HFF-Myc (cell line): ENCODE measurements at places on chromosomes 7 and 10.

GRCh38 chr10:65846949-65847348 is 1078.9 kb upstream of the LRRTM3 start:
- no peak for DNase-seq

DNA sequence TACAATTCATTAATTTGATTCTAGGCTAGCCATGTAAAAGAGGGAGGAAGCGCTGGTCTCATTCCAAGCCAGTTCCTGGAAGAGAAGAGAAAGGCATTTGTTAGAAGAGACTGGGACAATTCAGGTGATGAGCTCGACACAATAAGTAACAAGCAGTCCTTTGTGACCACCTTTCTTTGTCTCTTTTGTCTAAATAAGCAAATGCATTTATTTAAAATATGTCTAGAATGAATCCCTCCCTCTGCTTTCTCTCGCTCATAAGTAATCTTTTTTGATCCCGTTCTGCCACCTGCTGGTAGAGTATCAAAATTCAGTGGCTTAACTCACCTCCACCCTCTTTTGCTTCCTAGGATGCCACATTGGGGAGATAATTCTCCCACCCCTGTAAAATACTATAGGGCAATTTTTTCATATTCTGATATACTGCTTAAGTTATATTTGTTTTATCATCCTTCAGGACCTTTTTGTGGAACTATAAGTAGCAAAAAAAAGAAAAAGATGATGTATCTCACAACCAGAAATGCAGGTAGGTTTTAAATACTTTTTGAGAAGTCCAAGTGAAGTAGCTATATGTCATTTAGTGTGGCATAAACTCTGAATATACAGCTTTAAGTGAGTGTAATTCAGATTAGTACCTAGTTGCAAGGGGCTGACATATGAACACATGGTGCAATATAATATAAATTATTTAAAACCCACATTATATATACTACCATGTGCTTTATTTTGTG is 91.5 kb downstream of the GSDME start:
- DNase-seq, result peak; percentile 22

GRCh38 chr7:17502213-17503060 is 204.0 kb downstream of the AHR start:
- no peak for DNase-seq

- DNase-seq, result no peak
Observed at GRCh38 chr10:58996866-58997265, 179.6 kb upstream of the PHYHIPL start.

DNA sequence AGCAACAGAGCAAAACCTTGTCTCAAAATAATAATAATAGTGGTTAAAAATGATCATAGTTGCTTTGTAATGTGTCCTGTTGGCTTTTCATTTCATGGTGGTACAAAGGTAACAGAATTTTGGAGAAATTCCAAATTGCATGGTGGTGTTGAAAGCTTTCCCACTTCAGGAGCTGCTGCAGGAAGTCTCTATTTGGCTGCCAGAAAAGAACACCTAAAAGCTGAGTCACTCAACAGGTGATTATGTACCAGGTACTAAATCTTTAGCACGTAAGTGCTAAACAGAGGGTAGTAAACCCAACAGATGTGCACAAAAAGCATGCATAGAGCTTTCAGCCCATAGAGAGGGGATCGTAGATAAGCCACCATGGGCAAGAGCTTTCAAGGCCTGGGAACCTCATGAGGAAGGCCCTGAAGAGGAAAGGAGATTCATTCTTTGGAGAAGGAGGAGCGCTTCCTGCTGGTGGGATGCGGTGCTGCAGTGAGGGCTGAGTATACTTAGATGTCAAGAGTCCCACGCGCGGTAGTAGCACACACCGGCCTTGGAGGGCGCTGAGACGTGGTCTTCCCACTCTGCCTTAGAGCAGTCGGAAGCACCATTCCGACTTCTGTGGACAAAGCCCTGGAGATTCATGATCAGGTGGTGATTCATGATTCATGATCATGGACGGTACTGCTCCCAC is 118.7 kb downstream of the RALA start:
- no peak for DNase-seq

DNA sequence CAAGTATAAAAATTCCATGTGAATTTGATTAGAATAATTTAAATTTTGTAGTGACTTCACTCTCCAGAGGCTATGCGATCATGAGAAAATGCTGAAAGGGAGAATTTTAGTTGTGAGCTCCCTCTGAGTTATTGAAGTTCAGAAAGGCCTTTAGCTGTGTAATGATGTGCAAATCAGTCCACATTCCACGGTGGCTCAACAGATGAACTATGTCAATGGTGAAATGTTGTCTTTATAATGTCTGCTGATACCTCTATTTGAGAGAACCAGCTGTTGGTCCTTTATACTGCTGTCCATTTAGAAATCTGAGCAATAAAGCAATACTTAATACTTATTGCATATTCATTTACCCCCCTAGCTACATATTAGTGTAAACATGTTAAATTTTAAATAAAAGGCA is 7.1 kb upstream of the ITGB8 start:
- no peak for DNase-seq

DNA sequence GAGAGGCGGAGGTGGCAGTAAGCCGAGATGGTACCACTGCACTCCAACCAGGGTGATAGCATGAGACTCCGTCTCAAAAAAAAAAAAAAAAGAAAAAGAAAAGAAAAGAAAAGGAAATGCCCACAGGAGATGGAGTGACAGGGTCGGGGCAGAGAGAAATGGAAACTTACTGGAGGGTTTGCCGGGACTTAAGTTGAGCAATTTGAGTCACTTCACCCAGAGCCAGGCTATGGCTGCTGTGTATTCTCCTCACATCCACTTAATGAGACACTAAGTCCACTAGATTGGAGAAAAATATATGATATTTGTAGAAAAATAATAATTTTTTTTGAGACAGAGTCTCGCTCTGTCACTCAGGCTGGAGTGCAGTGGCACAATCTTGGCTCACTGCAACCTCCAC is 4.6 kb upstream of the PFKFB3 start:
- DNase-seq, result no peak

GRCh38 chr7:124074007-124074406 is 41.1 kb upstream of the TMEM229A start:
- no peak for DNase-seq

GRCh38 chr7:143435266-143435665 is 8.0 kb upstream of the TAS2R60 start:
- no peak for DNase-seq

GRCh38 chr7:75654855-75655254 is 83.9 kb downstream of the HIP1 start:
- no peak for DNase-seq

GRCh38 chr10:97744405-97745035 is 7.6 kb downstream of the ZFYVE27 start:
- no peak for DNase-seq

DNA sequence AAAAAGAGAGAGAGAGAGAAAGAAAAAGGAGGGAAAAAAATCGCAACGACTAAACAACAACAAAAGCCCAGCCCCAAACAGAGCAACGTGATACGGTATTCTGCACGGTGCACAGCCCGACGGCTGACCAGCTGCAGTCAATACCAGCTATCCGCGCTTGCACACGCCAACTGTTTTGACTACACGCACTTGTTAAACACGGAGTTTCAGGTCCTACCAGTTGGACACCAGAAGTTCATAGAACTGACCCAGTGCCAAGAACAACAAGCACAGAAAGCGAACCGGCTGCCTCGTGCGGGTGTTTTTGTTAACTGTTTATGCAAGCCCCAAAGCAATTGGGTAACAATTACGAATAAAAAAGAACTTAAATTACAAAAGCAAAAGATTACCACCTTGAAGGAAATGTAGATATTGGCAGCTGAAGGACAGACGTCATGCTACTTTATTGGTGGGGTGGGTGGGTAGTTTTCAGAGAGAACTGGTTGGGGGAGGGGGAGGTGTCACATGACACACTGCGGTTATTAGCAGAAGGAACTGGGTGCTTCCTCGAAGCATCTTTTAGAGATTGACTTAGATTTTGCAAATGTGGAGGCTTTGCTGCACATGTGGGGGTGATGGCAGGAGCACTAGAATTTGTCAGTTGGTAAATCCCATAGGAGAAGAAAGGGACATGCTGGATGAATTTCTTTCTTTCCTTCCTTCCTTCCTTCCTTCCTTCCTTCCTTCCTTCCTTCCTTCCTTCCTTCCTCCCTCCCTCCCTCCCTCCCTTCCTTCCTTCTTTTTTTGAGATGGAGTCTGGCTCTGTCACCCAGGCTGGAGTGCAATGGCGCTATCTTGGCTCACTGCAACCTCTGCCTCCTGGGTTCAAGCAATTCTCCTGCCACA is 110.6 kb upstream of the EFCAB10 start:
- peak; percentile 68 for DNase-seq

DNA sequence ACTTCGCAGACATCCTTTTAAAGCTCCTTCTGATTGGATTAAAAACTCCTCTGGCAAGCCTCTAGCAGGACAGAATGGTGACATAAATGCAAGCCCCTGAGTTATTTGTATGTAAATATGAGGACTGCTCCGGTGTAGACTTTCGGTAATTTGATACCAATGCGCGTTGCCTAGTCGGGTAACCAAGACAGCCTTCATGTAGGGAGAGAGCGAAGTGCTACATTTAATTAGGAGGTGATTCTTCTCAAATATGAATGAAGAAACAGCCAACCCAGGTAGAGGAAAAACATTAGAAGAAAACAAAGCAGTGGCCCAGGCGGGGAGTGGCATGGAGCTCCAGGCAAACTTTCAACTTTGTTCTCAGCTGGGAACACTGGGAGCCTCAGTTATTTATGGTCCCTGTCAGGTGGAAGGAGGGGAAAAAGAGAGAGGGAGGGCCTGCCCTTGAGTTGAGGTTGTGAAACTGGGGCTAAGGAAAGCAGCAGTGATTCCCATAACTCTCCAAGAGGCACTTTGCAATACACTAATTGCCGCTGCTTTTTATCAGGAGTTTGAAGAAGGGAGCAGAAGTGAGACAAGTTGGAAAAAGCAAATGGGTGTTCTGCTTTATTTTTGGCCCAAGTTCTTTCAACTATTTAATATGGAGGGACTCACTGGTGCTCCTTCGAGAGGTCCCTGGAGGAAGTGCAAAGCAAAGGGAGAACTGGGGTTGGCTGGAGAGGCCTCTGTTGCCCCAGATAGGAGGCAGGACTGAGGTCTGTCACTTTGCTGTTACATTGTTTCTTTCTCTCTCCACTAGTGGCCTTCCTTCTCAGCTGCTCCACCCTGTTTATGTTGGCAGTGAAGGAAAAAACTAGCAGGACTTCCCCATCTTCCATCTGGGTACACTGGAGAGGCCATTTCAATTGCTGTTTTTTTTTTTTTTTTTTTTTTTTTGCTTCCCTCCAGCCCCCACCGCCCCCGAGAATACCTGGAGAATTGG is 234.6 kb upstream of the CCDC6 start:
- DNase-seq, result peak; percentile 24

GRCh38 chr7:113113912-113114311 is 4.4 kb downstream of the SMIM30 start:
- DNase-seq, result no peak

DNA sequence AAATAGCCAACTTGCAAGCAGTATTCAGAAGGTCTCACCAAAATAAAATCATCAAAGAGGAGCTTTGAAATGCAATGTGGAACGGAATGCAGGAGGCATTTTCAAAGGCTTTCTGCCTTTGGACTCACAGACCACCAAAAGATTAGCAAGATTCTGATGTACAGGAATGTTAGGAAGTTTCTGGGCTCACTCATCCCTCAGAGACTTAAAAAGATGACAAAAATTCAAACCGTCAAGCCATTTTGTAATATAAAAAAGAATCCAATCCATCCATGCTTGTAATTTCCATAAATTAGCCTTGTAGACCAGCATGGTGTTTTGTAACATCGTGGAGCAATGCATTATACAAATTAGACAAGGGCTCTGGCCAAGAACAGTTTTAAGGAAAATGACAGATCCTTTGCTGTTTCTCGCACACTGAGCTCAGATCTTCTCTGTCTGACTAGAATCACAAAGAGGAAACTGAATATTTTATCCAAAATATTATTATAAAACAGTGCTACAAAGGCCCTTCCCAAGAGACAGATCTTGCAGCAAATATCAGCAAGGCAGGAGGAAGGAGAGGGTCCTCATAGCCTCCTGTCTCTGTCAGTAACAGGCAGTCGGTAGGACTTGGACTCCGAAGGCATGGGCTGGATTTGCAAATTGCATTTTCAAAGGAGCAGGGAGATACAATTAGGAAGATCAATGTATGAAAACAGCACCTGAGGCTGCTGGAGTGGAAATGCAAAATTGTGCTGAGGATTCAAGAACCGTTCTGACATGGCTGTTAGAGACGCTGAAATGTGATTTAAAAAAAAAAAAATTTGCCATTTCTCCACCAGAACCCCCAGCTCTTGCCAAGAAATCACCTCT is 57.4 kb upstream of the NRP1 start:
- no peak for DNase-seq

DNA sequence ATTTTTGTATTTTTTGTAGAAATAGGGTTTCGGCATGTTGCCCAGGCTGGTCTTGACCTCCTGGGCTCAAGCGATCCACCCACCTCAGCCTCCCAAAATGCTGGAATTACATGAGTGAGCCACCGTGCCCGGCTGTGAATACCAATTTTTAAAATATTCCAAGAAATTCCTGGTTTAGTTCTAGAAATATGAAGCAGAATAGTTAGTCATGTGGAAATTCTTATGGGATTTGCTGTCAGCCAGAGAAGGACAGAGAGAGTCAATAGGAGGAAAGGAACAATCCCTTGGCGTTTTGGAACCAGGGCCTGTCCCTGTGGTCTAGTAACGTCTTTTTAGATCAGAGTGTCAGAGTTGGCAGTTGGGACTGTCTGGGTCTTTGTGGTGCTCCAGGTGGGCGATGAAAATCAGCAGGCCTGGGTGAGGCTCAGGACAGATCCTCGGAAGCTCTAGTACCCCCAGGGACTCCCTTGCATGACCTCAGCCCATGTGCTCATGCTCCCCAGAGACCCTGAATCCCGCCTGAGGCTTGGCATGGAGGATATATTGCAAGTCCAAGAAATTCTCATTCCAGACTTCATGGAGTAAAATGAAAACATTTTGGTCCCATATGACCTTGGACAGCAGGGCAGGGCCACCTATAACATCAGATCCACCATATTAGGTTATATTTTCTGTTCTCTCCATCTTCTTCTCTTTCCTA is 7.8 kb downstream of the NODAL start:
- no peak for DNase-seq

GRCh38 chr10:43145311-43145710 is 7.1 kb downstream of the CSGALNACT2 start:
- DNase-seq, result no peak
